ENCODE measurements at places on chromosomes 16 and 17.

DNA sequence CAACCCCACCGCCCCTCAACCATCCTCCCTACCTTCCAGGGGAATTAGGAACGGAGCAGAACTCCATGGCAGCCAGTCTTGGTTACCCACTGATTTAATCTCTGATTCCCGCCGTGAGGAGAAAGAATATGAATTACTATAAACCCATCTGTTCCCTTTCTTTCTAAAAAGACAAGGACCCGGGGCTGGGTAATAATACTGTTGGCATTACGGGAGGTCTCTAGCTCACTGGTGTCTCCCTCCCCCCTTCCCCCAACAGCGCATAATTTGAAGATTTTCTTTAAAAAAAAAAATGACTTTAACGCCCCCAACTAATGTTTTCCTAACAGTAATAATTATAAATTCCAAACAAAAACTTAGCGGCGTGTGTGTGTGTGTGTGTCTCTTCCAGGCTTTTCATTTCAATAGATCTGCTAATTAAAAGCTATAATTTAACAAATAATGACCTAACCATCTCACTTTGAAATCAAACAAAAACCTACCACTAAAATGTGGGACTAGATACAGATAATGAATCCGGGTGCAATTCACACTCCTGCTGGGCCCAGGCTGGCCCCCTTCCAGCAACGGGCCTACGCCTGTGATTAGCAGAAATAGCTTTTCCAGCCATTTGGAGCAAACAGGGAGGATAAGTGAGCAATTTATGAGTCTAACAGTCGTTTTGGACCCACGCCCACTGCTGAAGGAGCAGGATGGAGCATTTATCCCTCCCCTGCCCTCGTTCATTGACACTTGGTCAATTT lies 18.2 kb upstream of the BHLHA9 start:
- DNase-seq, result no peak

- DNase-seq, result no peak
Measured at GRCh38 chr16:78415013-78415412, 315.6 kb downstream of the WWOX start.

DNA sequence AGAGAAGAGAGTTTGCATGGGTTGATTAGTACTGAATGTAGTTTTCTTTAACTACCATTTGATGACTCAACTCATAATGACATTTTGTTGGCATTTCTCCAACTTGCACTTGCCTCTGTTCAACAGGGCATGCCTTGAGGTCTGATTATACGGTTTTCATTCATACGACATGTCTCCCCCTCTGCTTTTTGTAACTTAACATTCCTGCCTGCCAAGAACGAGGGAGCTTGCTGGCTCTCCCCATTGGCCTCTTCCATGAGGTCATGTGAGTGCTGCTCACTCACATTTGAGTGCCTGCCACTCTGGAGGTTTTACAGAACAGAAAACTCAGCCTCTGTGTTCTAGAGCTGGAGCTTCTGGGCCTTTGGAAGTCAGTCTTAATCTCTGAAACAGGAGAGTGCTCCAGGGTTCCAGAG lies 19.7 kb downstream of the MAP2K6 start:
- no peak for DNase-seq

DNA sequence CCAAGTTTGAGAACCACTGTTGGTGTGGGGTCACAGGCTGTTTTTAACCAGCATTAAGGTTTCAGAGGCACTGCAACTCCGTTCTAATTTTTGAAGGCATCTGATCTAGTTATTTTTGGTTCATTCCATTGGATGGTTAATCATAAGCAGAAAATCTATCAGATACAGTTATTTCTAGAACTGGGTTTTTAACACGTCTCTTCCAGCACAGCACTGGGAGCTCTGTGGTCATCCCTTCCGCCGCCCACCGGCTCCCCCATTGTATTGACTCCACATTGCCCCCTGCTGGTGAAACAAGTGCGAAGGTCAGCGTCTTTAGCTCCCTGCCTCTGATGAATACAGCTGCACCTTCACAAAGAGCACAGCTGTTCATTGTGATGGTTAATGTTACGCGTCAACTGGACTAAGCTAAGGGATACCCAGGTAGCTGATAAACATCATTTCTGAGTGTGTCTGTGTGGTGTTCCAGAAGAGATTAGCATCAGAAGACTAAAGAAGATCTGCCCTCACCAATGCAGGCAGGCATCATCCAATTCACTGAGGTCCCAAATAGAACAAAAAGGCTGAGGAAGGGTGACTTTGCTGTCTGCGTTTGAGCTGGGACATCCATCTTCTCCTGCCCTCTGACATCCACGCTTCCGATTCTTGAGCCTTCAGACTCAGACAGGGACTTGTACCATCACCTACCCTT lies 8.5 kb downstream of the CCL18 start:
- DNase-seq, result peak; percentile 19

DNA sequence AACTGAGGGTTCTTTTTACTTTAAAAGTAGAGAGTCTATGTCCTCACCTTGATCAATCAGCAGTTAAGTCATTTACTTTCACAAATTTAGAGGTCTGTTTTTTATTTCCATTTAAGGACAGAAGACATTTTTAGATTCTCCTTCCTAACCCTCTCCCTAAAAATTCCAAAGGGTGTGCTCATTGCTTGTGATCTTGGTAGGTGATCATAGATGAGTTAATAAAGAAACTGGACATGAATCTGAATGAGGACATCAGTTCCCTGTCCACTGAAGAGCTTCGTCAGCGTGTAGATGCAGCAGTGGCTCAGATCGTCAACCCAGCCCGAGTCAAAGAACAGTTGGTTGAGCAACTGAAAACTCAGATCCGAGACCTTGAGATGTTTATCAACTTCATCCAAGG lies 8.8 kb downstream of the RUNDC1 start:
- DNase-seq, result no peak

DNA sequence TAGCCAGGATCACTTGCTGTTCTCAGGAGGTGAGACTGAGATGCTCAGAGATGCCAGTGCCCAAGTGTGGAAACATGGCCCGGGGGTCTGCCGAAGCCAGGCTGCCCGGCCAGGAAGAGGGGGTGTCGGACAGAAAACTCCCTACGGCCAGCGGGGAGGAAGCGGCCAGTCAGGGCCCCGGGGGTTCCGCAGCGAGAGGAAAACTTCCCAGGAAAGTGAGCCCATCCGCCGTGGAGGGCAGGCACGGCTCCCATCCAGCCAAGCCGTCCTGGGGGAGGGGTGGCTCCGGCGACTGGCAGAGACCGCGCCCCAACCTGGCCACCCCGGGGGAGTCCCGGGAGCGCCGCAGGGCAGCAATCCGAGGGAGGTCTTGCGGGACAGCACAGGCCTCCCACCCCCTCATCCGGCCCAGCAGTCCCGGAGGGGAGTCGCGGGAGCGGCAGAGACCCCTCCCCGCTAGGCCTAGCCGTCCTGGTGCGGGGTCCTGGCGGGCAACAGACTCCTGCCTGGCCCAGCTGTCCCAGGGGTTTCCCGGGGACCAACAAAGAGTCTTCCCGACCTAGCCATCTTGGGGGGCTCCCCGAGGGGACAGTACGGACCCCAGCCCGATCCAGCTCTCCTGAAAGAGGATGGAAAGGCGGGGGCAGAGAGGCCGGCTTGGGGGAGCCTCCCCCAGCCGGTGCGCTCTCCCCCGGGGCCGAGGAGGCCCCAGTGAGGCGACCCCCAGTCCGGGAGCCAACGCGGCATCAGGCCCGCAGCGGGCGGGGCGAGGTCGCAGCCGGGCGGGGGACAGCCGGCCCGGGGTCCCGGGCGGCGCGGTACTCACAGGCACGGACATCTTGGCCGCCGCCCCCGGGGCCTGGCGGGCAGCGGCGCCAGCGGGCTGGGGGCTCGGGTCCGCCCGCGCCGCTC lies 13.8 kb upstream of the BCAR1 start:
- no peak for DNase-seq
